ENCODE measurements at places on chromosomes 5 and 9. TPM values are rescaled to one million over a fixed set of nuclear protein-coding genes. Genes with fewer than 3 reads are reported as not detected.

Gene IL3
- total RNA-seq = not detected

DNA sequence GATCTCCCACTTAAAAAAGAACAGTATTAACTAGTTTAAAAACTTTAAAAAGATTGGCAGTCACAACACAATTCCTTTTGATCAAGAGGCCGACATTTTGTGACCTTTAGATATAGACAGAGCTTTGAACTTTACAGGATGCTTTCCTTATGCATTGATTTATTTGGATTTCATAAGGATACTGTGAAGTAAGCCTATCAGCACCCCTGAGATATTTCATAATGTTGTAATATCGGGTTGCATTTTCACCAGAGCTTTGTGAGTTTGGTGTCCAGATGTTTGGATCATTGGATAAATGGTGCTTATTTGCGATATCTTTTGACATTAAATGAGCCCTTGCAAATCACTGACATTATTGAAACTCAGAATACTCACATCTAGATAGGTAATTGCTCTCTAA lies 7.7 kb downstream of the PALM2AKAP2 start:
- DNase-seq = no peak

Gene SYNPO
- 226 TPM for total RNA-seq

Gene LRRC8A
- 161 TPM for total RNA-seq

GRCh38 chr9:69925452-69925851 lies 104.8 kb downstream of the CFAP95 start:
- DNase-seq = no peak

Gene WNK2
- total RNA-seq = 0.95 TPM

- DNase-seq = no peak
Measured at GRCh38 chr5:149789835-149790234, 59.7 kb downstream of the PPARGC1B start.

Gene NREP
- total RNA-seq = 15.3 TPM

Gene MRPS30
- 48.6 TPM for total RNA-seq

Gene C9orf50
- total RNA-seq = not detected

Gene IL13
- total RNA-seq = not detected

Gene TLR4
- 78.2 TPM for total RNA-seq

DNA sequence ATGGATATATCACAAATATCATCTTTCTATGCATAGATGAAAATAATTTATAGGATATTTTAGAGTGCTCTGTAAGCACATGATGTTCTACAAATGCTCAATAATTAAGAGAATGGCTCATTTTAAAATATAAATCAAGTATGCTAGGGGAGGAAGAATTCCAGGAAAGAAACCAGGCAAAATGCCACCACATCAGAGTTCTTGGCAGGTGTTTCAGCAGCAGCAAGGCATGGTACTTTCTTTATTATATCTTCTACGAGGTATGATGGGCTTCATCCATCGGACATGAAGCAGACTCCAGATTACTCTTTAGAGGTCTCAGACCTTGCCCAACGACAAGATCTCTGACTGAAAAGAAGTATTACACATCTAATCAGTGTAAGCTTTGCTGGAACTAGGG lies 316.3 kb upstream of the ARRDC3 start:
- no peak for DNase-seq

Gene ALDH7A1
- total RNA-seq = 52.6 TPM

- no peak for DNase-seq
Measured at GRCh38 chr5:133322743-133323142, 270.9 kb downstream of the HSPA4 start.

Gene TNC
- 87.1 TPM for total RNA-seq

DNA sequence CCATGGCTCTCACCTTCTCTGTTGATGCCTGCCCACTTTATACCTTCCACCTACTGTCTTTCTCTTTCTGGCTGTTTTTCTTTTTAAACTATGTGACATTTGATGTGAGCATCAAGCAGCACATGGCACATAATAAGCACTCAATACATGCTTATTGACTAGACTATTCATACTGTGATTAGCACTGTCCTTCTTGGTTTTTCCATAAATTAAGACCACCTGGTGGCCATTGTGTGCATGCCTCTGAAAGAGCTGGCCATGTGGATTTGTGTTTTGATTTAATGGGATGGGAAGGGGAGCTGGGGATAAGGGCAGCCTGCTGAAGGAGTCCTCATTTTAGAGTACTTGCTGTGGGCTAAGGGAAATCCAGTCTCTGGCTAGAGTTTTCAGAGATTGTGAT lies 79.4 kb downstream of the ARHGEF28 start:
- DNase-seq = no peak

Gene HMCN2
- total RNA-seq = 6.3 TPM

DNA sequence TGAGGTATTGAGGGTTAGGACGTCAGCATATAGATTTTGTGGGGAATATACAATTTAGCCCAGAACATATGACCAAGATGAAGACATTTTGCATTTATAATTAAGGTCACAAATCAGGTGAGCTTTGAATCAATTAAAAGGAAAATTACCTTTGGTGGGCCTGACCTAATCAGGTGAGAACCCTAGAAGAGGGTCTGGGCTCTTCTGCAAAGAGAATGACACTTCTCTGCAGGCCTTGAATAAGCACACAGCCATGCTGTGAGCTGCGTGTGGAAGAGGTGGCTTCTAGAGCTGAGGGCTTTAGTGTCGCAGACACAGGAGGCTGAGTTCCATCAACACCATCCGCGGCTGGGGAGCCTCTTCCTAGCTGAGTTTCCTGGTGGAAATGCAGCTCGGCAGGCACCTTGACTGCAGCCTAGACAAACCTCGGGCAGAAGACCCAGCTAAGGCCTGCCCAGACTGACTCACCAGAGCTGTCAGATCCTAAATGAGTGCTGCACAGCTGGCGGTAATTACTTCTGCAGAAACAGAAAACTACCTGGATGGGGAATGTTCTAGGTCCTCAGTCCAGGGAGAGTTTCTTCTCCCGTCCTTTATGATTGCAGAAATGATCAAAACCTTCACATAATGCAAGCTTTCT lies 287.5 kb upstream of the IRX1 start:
- DNase-seq = no peak

DNA sequence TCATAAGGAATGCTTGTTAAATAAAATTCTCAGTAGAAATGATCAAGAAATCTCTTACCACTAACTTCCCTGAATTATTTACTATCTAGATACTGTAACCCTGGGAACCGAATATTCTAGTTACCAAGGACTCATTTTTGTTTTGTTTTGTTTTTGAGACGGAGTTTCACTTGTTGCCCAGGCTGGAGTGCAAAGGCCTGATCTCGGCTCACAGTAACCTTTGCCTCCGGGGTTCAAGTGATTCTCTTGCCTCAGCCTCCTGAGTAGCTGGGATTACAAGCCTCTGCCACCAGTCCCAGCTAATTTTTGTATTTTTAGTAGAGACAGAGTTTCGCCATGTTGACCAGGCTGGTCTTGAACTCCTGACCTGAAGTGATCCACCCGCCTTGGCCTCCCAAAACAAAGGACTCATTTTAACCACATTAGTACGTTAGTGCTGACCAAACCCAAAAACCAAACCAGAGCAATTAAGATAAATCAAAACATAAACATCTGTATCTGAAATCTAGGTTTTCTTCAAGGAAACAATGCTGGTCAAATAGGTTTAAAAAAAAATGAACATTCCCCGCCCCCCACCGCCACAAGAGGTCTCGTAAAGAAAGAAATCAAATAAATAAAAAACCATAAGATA lies 3.7 kb downstream of the TXN start:
- no peak for DNase-seq

Gene KIF20A
- 0.78 TPM for total RNA-seq

DNA sequence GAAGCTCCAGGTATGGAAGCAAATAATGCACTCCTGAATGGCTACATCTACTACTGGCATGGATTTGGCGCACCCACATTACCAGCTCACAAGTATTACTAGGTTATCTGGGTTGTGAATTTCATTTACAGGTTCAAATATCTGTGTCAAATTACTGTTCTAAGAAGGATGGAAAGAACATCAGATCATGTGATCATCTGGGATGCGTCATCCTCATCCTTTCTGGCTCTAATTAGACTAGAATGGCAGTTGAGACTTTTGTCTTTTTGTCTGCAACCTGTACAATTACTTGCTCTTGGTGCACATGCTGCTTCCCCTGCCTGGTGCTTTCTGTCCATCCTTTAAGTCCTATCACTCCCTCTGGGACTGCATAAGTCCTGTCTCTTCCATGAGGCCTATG lies 64.1 kb downstream of the PJA2 start:
- DNase-seq = no peak

GRCh38 chr9:121286973-121287741 lies 19.2 kb downstream of the GSN start:
- DNase-seq = peak; percentile 70

Gene LHX3
- total RNA-seq = not detected

Gene MORN5
- not detected for total RNA-seq

- DNase-seq = no peak
Measured at GRCh38 chr5:66987949-66988838, 208.4 kb downstream of the CD180 start.

DNA sequence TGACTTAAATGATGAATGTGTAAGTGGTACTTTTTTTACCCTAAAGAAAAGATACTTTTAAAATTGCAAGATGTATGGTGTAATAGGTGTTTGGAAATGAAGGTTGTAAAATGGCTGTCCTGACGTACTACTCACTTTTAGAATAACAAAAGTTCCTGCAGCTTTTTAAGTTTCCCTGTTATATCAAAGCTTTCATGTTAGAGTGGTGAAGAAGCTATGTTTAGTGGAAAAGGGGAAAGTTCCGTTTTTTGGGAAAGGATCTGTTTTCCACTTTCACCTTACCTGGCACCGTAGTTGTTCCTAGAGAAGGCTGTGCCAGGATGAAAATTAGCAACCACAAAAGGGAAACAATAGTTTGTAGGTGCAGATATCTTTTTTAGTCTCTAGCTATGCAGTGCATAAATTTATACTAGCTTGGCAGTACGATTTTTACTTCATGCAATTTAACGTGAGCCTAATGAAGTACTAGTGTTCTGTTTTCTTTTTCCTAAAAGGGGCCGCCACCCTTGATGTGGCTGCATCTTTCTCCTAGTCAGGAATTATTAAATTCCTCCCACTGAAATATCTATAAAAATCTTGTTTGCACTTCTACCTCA lies 1.3 kb downstream of the TNPO1 start:
- DNase-seq = no peak

- DNase-seq = no peak
Measured at GRCh38 chr5:81363093-81363871, 30.7 kb downstream of the ACOT12 start.

Gene ACTBL2
- total RNA-seq = not detected

GRCh38 chr5:23007236-23007635 lies 154.1 kb upstream of the CDH12 start:
- DNase-seq = no peak

GRCh38 chr5:81354093-81354492 lies 39.8 kb downstream of the ACOT12 start:
- no peak for DNase-seq

Gene GFI1B
- not detected for total RNA-seq

Gene TSSK1B
- not detected for total RNA-seq

Gene PCDHB14
- total RNA-seq = 10.2 TPM

Gene LIX1
- not detected for total RNA-seq

GRCh38 chr9:13369431-13369830 lies 89.9 kb upstream of the MPDZ start:
- no peak for DNase-seq

- DNase-seq = no peak
Measured at GRCh38 chr5:194102-194501, 2.8 kb downstream of the LRRC14B start.

Gene MEIKIN
- not detected for total RNA-seq

Gene GKAP1
- 6.2 TPM for total RNA-seq

Gene PTPRD
- 19.6 TPM for total RNA-seq

Gene ESM1
- 3.9 TPM for total RNA-seq

GRCh38 chr9:546797-547223 lies 294.7 kb upstream of the DMRT1 start:
- no peak for DNase-seq

Gene FRRS1L
- total RNA-seq = 1.1 TPM

DNA sequence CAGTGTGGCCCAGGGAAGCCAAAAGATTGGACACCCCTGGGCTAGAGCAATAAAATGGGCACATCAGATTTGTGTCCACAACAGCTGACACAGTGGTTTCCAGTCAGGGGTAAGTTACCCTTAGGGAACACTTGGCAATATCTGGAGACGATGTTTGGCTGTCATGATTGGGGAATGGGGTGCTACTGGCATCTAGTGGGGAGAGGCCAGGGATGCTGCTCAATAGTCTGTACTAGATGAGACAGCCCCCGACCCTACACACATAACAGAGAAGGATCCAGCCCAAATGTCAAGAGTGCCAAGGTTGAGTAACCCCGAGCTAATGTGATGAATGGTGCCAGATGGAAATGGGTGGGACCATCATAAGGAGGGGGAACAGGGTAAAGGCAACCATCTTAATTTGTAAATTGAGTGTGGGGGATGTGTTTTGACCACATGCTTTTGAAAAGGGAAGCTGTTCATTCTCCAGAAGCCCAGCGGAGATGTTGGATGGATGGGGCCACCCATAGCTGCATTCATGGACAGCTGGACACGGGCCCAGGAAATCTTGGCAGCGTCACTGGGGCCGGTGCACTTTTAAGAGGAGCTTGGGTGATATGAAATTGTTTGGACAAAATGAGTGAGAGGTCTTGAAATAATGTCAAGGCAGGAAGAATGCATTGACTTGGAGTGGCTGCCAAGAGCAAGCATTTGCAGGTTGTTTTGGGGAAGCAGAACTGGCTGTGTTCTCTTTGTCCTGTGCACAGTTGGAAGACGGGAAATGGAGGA lies 33.4 kb downstream of the SYK start:
- DNase-seq = no peak

DNA sequence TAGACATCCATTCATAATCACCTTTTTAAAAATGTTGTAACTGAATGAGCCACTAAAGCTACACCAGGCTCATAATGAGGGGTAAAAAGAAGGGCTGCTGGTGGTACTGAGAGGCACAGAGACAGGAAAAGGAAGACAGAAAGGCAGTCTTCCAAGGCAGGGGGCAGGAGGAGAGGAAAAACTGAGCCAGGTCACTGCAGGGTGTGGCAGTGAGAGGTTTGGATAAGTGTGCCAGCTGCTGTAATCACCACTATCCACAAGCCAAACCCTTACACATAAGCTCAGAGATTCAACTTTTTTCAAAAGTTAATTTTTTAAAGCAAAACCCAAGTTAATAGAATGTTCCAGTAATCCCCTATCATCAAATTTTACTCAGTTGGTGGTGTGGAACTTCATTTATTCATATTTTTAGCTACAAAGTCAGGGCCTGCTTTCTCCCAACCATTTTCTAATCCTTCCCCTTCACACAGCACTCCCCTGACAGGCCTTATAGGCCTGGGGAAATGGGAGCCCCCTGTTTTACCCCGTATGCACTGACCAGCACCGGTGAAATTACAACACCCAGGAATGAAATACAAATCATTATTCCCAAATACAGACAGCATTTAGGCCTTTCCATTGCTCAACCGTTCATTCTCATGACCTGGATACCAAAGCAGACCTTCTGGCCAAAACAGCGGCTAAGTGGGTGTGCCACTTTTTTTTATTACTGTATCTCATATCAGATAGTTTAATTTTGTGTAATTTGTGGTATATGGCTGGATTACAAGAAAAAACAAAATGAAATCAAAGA lies 76.3 kb downstream of the EFNA5 start:
- DNase-seq = no peak

Gene CD274
- 2.2 TPM for total RNA-seq

DNA sequence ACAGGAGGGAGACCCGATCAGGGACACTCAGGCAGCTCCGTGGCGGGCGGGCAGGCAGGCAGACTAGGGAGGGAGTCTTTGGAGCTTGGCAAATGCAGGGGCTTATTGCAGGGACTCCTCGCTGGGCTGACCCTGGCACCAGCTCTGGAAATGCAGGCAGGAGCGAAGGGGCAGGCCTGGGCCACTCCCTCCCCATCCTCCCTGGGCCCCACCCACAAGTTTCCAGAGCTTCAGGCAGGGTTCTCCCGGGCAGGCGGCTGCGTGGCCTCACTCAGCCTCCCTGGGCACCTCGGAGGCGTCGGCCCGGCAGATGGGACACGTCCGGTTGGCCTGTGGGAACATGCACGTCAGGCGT lies 8.5 kb downstream of the RNF44 start:
- no peak for DNase-seq

All from thoracic aorta (tissue), 2 donors.